NCI-H748 treated with DMSO at 0.1 percent for 48 hours (cell line): ENCODE measurements at places on chromosomes 6 and 20.

GRCh38 chr20:10476319-10476724 lies 41.2 kb downstream of the SLX4IP start:
- no peak for DNase-seq

DNA sequence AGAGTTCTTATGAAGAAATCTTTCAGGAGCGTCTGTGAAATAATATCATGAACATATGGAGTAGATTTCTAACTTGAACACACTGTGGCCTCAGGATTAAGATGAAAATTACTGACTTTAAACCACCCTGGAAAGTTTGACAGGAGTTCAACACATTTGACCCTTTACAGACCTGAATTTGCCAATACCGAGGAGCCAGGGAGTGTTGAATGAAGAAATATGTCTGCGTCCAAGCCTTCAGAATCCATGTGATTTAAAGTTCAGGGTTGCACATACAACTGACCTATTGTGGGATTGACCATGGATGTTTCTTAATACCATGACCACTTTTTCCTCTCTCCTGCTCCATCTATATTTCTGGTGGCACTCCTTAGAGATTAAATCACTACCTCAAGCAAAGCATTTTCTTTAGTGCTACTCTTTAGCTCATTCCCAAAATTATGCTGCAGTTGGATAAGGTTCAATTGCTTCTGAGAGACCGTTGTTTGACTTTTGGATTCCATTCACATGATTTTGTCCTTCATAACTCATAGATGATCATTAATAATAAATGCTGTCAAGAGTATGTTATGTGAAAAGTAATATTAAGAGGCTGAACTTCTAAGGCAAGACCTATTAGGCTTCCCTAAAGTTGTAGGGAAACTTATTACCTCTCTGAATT lies 57.4 kb downstream of the PRL start:
- DNase-seq: no peak

DNA sequence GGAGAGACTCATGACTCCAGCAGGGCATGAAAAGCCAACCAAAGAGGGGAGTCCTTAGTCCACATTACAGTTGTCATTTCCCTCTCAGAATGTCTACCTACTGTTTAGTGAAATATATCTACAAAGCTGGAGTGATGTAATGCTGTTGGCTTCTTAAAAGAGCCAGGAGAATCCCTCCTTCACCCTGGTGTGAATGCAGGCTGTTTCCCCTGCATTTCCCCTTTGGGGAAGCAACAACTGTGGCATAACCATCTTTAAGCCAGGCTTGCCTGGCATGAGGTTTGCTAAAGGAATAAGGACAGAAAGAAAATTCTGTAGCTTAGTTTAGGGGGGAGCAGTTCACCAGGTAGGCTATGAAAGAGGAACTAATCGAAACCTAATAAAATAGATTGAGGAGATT lies 129.5 kb downstream of the CRYBG1 start:
- no peak for DNase-seq

DNA sequence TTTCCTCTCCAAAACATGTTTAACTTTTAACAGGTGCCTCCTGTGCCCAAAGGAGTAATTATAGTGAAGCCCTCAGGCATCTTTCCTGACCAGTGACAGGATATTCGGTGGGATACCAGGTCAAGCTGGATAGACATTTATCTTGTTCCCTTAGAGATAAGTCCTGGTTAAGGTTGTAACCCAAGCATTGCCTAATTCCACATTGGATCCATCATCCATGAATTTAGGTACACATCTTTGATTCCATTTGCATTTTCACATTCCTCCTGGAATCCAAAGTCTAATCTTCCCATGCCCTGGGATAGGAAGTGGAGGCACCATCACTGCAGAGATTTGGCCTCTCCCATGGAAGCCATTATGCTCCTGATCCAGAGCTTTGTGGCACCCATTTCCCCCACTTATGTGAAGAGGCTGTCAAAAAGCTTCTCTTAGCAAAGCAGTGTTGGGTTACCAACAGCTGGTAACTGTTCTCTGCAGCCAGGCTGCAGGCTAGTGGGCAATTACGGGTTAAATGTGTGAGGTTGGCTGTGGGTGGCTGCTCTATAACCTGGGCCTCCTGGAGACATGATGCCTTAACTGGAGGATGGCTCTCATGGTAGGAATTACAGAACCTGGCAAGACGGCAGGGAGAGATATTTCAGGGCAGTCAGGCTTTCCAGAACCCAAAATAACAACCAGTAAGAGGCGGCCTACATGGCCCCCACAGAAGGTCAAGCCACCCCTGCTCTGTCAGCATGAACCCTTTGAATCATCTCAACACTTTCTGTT lies 96.9 kb upstream of the VGLL2 start:
- DNase-seq: no peak

GRCh38 chr6:84086545-84087429 lies 53.2 kb downstream of the MRAP2 start:
- no peak for DNase-seq

DNA sequence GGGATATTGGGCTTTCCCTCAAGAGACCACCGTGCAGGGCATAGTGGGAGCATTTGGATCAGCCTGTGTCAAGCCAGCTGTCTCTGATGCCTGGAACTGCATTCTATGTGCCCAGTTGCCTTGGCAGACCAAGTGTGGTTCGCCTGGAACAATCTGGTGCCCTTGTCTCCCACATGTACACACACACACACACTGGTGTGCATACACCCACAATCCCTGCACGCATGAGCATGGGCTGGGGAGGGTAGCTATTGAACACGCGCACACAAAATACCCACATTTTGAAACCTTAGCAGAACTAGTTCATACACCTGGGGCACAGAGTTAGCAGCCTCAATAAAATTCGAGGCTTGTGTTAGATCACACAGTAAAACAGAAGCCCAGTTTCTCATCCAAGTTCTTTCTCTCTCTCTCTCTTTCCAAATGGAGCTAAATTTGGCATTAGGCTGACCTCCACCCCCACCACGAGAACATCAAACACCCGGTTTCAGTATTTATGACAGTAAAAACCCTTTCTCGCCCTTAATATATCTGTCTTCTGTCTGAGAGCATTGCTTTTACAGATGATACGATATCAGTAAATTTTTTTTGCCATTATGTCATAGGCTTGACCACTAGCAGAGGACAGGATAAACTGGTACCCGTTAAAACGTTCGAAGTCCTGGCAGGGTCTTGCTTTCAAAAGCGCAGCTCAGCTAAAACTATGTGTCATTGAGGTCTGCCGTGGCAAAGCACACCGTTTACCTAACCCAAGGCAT lies 18.2 kb upstream of the NFATC2 start:
- no peak for DNase-seq

GRCh38 chr6:26475823-26476729 lies 18.3 kb downstream of the BTN2A1 start:
- DNase-seq: no peak

- DNase-seq: no peak
Observed at GRCh38 chr6:22774129-22774528, 204.8 kb downstream of the HDGFL1 start.

GRCh38 chr6:55260181-55260580 lies 67.1 kb upstream of the GFRAL start:
- DNase-seq: no peak

DNA sequence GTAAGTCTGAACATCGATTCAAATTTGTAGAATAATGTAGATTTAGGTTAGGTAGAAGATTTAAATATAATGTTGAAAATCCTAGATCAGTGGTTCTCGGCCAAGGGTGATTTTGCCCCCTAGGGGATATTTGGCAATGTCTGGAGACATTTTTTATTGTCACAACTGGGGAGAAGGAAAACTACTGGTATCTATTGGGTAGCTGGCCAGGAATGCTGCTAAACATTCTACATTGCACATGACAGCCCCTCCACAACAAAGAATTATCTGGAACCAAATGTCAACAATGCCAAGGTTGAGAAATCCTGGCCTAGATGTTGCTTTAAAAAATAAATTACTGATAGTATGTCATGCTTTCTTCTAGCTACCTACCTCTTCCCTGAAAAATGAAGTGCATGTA lies 76.1 kb downstream of the HIVEP2 start:
- DNase-seq: no peak

GRCh38 chr20:1853473-1853872 lies 41.7 kb upstream of the SIRPA start:
- no peak for DNase-seq

DNA sequence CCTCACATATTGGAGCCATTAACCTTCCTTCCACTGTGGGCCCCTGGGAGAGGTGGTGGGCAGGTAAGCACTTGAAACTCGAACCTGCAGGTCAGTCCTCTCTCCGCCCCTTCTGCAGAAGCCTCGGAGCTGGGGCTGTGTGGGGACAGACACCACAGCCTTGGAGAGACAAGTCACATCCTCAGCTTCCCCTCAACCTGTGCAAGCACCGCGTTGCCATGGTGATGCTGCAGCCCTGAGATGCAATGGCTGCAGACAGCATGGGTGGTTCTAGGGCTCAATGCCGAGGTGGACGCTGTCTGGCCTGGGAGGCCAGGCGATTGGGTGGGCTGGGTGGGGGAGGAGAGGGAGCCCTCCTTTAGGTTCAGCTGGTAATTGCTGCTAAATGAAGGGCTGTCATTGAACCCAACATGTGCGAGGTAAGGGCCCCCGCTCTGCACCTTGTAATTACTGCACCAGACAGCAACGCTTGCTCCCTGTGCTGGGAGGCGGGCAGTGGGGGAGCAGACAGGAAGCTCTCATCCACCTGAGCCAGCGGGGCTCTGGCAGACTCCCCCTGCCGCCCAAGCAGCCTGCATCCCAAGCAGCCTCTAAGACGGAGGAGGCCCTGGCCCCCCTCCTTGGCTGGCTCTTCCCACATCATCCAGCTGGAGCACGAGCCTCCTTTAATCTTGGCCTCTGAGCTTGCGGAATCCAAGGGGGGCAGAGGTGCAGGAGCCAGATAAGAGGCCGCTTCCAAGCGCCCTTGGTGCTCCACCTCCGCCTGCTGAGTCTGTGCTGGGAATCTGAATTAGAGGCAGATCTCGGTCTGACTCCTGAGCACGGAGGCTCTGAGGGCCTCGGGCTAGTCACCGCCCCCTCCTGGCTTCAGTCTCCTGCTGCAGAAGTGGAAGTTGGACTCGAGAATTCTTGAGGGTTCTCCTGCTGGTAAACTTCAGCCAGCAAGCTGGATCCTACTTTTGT lies 39.8 kb upstream of the CDH22 start:
- DNase-seq: no peak

GRCh38 chr6:38188677-38189335 lies 369.3 kb downstream of the ZFAND3 start:
- no peak for DNase-seq

- no peak for DNase-seq
Observed at GRCh38 chr6:119283979-119284545, 65.5 kb downstream of the MAN1A1 start.

DNA sequence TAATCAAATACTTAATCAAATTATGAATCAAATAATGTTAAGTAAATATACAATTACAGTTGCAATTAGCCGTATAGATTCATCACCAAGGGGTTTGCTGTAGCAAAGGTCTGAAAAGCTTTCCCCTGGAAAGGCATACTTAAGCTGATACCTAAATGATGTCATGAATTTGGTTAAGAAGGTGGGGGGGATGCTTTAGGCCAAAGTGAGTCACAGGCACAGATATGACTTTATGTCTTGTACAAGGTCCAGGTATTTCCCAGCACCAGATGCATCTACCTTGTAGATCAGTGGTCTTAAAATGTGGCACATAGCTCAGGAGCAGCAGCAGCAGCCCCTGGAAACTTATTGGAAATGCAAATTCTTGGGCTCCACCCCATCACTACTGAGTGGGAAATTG lies 557.3 kb upstream of the CDH4 start:
- DNase-seq: no peak

GRCh38 chr6:12849809-12850198 lies 133.2 kb downstream of the PHACTR1 start:
- no peak for DNase-seq

GRCh38 chr20:14712302-14712739 lies 374.9 kb upstream of the FLRT3 start:
- DNase-seq: no peak

- no peak for DNase-seq
Observed at GRCh38 chr6:6931071-6932025, 176.4 kb upstream of the RREB1 start.

DNA sequence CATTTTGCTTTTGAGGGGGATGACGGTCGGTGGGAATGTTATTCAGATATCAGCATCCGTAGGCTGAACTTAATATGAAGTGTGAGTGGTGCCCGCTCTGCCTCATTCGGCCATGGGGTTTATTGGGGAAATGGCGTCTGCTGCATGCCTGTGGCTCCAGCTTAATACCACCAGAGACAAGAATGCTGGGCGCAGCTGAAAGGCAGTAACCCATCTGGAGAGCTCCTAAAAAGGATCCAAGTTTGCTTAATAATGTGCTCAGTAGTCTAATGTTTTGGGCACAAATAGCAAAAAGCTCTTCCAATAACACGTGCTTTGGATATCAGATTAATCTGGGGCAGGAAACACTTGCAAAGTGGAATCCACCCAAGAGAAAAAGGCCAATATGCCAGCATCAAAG lies 273.0 kb upstream of the TAB2 start:
- no peak for DNase-seq

DNA sequence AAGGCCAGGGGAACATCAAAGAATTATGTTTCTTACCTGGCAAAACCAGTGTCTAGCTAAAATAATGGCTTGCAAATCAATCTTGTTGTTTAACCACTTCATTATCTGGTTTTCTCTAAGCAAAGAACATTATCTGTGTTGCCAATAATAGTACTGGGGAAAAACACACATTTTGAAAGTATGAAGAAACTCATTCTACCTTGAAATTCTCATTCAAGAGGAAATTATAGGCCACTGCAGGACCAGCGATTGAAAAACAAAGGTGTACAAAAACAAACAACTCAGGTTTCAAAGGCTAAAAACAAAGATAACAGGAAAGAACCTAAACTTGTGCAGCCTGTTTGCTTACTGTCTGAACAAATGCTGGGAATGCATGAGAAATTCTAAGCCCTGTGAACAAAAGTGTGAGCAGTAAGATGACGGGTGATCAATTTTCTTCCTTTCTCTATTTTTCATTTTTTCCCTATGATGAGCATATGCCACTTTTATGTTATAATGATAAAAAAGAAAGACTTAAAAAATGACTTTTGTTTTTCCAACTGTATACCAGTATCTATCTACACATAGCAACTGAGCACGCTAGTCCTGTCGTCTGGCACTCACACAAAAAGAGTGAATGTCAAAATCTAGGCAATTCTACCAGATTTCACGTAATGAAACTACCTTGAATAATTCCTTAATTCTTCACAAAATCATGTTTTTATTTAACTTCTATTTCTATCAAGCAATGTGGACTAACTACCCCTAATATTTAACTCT lies 117.9 kb downstream of the SGK1 start:
- peak; percentile 86 for DNase-seq

DNA sequence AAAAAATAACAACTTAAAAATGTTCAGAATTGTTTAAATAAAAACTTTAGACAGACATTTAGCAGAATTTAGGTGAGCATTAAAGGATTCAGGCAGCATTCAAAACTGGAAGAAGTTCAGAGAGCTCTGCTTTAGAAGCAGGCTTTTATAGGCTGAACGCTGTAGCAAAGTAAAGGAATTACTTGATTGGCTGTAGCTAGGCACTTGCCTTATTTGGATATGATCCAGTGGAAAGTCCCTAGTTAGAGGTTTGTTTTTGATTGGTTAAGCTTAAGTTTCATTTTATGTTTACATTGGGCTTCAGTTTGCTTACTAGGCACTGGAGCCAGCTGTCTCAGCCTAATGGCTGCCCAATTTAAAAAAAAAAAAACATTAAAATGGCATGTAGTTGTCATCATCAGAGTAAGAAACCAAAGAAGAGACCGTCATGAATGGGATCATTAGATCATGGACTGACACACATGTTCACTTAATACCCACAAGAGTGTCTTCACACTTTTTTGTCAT lies 65.1 kb downstream of the CBFA2T2 start:
- DNase-seq: peak; percentile 97

- no peak for DNase-seq
Observed at GRCh38 chr6:123904228-123904627, 100.6 kb downstream of the NKAIN2 start.

GRCh38 chr6:70860045-70860444 lies 96.8 kb downstream of the B3GAT2 start:
- no peak for DNase-seq
